ENCODE measurements at places on chromosomes 6 and 20.

- DNase-seq: no peak
Observed at GRCh38 chr20:58852543-58853271, at the start of gene GNAS. GNAS (plus strand) TSS chr20:58852716.

DNA sequence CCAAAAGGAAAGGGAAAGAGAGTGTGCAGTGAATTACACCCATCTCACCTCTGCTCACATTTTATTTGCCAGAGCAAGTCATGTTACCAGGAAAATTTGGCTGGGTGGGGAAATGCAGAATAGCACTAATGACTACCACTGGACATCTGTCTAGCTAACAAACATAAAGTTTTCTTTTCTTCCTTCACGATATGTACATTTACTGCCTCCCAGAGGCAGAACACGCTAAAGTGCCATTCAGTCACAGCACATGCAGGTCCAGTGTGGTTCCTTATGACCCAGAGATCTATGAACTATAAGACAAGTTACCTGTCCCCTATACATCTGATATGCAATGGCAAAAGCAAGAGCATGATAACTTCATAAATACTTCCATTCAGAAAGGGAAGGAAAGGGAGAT is 194.1 kb downstream of the OGFRL1 start:
- DNase-seq: no peak

GRCh38 chr20:62059920-62060630 is 5.6 kb downstream of the TAF4 start:
- DNase-seq: no peak

- DNase-seq: no peak
Observed at GRCh38 chr6:155319902-155320301, 5.6 kb upstream of the TFB1M start.

DNA sequence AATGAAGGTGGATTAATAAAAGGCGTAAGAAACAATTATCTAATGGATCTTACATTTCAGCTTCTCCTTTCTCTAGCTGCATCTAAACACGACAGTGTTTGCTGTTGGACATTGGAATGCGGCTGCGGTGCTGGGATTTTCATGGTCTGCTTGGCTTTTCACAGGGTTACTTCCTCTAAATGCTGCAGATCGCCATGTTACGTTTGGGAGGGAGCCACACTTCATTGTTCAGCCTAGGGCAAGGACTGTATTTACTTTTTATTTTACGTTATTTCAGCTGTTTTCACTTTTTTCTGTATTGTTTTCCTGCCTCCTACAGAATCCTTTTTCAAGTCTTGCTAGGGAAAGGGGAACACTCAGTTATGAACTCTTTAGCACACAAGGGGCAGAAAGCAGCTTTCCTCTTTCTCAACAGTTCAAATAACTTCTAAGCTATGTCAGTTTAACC is 97.9 kb upstream of the MTHFD1L start:
- no peak for DNase-seq

DNA sequence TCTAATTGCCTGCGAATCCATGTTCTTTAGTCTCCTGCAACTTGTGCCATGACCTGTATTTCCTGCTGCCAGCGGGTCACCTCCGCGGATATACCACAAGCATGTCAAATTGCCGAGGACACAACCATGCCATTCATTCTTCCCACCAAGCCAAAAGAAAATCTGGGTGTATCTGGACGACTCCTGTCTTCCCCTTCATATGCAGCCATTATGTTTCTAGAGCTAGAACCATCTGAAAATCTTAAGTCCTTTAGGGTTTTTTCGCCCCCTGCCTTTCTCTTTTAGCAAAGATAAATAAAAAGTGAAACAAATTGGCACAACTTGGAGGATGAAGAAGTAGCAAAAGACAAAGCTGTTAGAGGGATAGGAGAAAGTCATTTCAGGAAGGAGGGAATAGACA is 242.6 kb downstream of the ARID1B start:
- DNase-seq: no peak

- no peak for DNase-seq
Observed at GRCh38 chr6:91341473-91341872, 754.6 kb upstream of the MAP3K7 start.

- no peak for DNase-seq
Observed at GRCh38 chr6:26260725-26261490, 104.1 kb upstream of the BTN3A2 start.

Measured in stimulated activated CD8-positive, alpha-beta memory T cell treated with anti-CD3 and anti-CD28 coated beads, Interleukin-7, amount 100 ng/mL, for 1 hour (primary cell).